ENCODE measurements at places on chromosomes 5 and 9.

DNA sequence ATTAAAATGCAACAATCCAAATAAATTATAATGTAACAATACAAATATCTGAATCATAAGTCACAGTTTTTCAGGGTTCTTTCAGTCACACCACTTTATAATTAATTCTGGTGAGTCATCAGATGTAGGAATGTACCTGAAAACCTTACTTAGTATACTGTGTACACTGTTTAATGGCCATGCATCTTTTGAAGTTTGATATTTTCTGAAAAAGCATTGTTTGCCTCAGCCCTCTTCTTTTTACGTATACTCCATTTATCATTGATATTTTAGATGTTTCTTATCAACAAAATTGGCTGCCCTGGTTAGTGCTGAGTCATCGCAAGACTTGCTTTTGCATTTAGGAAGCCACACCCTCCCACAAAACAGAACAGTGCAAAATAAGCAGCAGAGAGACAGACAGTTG lies 218.6 kb downstream of the PJA2 start:
- no peak for DNase-seq

GRCh38 chr5:337563-338130 lies 16.1 kb downstream of the AHRR start:
- DNase-seq = no peak

GRCh38 chr5:52627740-52628139 lies 160.0 kb upstream of the ITGA1 start:
- no peak for DNase-seq

DNA sequence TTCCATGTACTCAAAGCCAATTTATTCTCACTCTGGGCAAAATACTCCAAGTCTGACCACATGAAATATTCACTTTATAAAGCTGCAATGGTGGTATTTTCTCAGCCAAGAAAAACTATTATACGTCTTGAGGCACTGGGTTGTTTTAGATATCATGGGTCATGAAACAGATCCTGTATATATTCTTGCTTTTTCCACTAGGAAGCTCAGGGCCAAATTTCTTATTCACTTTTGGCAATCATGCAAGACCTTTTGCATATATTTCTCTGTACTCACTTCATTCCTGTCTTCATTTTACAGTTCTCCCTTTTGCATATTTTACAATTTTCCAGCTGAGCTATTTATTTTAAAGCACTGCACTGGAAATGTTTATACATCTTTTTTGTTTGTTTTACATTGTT lies 49.8 kb downstream of the GABBR2 start:
- no peak for DNase-seq

GRCh38 chr5:65923339-65923738 lies 3.0 kb upstream of the ERBIN start:
- DNase-seq = no peak

DNA sequence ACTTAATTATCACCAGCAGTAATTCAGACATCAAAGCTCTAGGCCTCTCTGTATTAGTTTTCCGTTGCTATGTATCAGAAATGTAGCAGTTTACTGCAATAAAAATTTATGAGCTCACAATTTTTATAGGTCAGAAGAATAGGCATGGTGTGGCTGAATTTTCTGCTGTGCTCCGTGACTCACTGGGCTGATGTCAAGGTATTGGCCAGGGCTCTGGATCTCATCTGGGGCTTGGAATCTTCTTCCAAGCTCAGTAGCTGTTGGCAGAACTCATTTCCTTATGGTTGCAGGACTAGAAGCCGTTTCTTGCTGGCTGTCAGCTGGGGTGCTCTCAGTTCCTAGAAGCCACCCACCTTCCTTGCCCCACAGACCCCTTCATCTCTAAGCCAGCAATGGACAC lies 66.3 kb downstream of the PSAT1 start:
- DNase-seq = no peak

- DNase-seq = no peak
Measured at GRCh38 chr5:157519579-157520253, 55.9 kb downstream of the ADAM19 start.

DNA sequence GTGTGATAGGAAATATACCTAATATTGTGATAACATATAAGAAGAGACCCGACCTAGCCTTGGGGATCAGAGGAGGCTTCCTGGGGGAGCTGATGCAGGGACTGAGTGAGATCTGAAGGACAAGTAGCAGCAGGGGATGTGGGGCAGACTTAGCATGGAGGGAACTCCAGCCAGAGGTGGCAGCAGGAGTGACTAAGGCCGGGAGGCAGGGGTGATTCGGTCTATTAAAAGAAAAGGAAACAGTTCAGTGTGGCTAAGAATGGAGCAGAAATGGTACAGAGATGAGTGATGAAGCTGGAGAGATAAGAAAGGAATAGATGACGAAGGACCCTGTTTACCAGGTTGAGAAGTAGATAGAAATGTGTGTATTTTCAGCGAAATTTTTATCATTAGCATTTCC lies 408.8 kb downstream of the ENC1 start:
- no peak for DNase-seq

DNA sequence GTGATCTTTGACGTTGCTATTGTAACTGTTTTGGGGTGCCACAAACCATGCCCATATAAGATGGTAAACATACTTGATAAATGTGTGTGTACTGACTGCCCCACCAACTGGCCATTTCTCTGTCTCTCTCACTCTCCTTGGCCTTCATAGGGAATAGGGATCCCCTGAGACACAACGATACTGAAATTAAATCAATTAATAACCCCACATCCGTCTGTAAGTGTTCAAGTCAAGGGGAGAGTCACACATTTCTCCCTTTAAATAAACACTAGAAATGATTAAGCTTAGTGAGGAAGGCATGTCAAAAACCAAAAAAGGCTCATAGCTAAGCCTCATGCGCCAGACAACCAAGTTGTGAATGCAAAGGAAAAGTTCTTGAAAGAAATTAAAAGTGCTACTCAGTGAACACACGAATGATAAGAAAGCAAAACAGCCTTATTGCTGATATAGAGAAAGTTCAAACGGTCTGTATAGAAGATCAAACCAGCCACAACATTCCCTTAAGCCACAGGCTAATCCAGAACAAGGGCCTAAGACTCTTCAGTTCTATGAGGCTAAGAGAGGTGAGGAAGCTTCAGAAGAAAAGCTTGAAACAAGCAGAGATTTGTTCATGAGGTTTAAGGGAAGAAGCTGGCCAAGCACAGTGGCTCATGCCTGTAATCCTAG lies 111.1 kb downstream of the UGCG start:
- no peak for DNase-seq

- no peak for DNase-seq
Measured at GRCh38 chr5:81854485-81854884, 103.6 kb upstream of the SSBP2 start.

GRCh38 chr9:33414268-33414667 lies 11.9 kb upstream of the AQP7 start:
- DNase-seq = no peak

- DNase-seq = no peak
Measured at GRCh38 chr5:135236228-135236907, 162.7 kb downstream of the MACROH2A1 start.

GRCh38 chr5:67268231-67269021 lies 71.8 kb upstream of the CD180 start:
- DNase-seq = no peak

DNA sequence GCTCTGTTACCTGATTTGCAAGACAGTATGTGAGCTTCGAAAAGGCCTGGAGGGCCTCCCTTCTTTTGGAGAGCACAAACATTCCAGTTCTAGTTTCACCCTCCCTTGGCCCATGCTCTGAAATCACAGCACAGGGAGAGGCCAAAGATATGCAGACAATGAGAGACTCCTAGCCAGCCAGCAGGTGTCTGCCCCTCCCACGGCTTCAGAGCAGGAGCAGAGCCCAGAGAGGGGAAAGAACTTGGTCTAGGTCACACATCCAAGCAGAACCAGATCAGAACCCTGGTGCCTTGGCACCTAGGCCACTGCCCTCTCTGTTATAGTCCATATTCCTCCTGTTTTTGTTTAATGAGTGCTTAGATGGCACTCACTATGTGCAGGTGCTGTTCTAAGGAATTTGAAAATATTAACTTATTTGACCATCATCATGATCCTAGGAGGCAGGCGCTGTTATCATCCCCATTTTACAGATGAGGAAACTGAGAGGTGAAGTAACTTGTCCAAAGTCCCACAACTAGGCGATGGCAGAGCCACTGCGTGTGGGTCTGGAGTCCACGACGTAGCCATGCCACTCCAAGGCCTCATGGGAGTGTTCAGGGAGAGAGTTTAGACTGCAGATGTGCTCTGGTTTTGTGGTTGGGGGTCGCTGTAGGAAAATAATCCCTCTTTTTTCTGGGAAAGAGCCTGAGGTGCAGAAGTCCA lies 27.2 kb downstream of the TMOD1 start:
- no peak for DNase-seq

DNA sequence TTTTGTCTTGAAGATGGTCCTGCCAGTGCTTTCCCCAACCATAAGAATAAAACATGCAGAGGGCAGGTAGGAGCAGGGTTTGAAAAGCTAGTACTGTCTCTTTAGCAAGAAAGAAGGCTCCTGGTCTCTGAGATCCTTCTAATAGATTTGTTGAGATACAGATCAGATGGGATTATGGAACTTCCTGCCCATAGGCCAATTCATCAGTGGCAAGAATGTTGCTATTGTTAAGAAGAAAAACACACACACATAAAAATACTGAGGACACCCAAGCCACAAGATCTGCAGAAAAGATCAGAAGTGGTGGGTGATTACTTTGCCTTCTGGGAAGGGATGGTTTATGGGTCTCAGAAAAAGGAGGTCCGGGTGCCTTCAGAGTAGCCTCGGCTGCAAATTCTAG lies 59.8 kb downstream of the TNC start:
- no peak for DNase-seq

DNA sequence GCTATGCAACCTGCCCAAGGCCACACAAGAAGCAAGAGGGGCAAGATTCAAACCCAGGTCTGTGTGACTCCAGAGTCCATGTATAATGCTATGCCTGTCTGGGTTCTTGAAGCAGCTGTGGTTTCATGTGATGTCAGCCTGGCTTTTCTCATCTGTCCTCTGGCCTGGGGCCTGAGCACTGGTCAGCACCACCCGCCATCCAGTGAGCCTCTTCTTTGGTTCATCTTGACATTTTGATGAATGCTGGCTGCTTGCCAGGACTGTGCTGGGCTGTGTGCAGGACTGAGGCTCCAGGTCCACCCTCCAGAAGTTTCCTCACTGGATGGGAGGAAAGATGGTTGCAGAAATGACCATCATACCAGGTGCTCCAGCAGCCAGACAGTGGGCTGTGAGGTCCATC lies 61.5 kb downstream of the TSTD2 start:
- DNase-seq = no peak

DNA sequence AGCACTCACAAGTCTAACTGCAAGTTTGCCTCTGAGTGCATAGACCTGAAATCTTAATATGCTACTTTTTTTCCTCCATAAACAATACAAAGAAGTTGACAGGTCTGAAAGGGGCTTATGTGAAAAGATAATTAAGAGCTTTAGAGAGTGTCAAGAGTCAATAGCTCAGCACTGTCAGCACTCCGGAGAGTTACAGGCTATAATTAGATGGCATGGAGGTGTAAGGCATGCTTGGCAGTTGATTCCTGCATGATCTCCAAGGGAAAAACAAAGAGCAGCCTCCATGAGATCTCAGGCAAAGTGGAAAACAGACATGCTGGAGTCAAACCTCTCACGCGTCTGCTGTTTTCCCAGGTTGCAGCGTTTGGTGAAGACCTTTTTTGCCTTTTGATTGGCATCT lies 468.7 kb downstream of the TLE4 start:
- no peak for DNase-seq

DNA sequence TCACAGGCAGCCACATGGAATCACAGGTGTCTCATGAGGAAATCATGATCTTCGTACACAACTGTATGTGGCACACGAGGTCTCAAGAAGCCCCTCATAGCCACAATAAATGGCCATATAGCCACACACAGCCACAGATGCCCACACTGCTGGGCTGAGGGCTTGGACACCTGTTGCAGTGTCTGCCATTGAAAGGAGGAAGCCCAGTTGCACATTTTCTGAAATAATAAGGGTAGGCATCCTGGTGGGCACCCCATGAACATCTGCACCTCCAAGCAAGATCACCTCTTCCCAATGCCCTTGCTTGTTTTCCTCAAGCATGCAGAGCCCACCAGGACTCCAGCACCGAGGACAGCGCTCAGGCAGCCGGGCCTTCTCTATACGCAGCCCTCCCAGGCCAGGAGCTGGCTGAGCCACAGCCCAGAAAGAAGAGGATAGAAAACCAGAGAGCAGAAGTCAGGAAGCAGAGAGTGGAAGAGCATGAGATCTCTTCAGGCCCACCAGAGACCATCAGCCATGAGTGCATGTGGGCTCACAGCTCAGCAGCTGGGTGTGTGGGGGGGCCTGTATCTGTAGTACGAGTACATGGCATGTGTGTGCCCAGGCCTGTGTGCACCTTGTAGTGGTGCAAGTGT lies 1.0 kb upstream of the ACSL6 start:
- no peak for DNase-seq

GRCh38 chr5:178869577-178869976 lies 9.8 kb downstream of the ZNF354B start:
- DNase-seq = no peak

DNA sequence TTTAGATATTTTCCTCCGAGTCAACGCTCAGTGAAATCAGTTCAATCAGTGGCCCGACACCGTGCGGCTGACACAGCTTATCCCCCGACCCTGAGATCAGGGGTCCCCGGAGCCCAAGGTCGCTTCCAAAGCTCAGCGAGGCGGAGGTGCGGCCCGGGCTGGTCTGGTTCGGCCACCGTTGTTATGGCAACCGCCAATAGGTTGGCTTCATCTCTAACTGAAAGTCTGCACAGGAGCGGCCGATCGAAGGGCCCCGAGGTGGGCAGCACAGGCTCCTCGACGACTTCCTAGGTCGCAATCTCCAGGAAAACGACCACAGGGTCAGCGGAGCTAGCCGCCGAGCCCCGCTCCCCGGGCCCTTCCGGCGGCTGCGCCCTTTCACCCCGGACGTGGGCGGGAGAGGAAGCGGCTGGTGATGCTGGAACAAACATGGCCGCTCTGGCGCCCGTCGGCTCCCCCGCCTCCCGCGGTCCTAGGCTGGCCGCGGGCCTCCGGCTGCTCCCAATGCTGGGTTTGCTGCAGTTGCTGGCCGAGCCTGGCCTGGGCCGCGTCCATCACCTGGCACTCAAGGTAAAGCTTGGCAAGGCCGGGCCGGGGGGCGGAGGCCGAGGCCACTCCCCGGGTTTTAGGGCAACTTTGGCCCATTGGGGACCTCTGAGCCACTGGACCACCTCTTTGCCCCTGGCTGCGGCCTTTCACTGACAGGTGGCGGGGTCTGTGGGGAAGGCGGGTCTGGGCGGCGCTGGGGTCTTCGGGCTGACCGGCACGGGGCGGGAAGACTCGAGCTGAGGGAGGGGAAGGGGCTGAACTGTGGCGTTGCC lies at the start of gene GPR107:
TSS of gene GPR107 (plus strand) at position 403 of the 821 bp plus-strand sequence. CDS start at position 430, 27 bp downstream.
- DNase-seq = peak; percentile 68

Measured in activated T-helper 1 cell treated with anti-CD3 and anti-CD28 coated beads, Interleukin-2, amount 50 U/mL, for 16 hours (primary cell).